ENCODE measurements at places on chromosomes 11 and 22.

GRCh38 chr11:125251214-125251545 lies 86.6 kb downstream of the PKNOX2 start:
- DNase-seq, result no peak

GRCh38 chr11:120188371-120188770 lies 22.5 kb upstream of the OAF start:
- no peak for DNase-seq

GRCh38 chr22:27669798-27670599 lies 131.6 kb downstream of the MN1 start:
- DNase-seq, result no peak

- DNase-seq, result no peak
Measured at GRCh38 chr11:30426781-30427180, 103.9 kb downstream of the ARL14EP start.

DNA sequence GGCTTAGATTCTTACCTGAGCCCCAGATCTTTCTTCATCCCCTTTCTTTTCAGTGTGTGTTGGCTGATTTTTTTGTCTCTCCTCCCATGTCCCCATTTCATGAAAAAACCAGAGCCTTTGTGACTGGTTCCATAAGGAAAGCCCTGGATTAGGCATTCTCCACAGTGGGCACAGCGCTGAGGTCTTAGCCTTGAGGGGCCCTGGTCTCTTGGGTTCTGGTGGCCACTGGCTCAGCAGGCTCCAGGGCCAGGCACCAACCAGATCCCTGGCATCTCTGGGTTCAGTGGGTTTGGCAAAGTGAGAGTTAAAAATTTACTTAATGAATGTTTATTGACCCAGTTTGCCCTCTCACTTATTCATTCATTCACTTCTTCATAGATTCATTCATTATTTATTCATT lies 49.5 kb upstream of the ACCSL start:
- no peak for DNase-seq

DNA sequence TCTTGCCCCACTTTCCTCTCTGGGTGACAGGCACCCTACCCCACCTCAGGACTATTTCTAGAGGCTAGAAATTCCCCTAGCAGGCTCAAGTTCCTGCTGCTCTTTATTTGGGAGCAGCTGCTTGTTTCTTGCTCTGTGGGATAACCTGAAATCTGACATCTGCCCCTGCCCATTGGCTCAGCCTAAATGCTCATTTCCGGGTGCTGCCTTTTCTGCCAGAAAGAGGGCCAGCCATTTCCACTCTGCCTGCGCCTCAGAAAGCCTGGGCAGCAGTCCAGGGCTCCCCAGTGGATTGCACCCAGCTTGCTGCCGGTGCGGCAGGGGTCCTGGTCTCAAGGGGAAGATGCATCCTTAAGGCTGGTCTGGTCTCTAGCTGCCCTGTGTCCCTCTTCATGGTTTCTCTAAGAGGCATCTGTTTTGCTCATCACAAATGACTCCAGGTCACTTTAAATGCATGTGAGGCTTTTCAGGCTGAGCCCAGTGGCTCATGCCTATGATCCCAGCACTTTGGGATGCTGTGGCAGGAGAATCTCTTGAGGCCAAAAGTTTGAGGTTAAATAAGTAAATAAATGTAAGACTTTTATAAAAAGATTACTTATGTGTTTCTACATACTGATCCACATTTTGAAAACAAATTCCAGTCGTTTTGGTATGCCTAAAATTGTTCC lies 10.3 kb upstream of the PNPLA5 start:
- DNase-seq, result no peak

GRCh38 chr11:62778441-62778840 lies 7.2 kb downstream of the TAF6L start:
- DNase-seq, result no peak

GRCh38 chr11:34654483-34655334 lies 33.8 kb downstream of the EHF start:
- no peak for DNase-seq

GRCh38 chr11:134742956-134743819 lies 331.1 kb upstream of the B3GAT1 start:
- DNase-seq, result no peak

DNA sequence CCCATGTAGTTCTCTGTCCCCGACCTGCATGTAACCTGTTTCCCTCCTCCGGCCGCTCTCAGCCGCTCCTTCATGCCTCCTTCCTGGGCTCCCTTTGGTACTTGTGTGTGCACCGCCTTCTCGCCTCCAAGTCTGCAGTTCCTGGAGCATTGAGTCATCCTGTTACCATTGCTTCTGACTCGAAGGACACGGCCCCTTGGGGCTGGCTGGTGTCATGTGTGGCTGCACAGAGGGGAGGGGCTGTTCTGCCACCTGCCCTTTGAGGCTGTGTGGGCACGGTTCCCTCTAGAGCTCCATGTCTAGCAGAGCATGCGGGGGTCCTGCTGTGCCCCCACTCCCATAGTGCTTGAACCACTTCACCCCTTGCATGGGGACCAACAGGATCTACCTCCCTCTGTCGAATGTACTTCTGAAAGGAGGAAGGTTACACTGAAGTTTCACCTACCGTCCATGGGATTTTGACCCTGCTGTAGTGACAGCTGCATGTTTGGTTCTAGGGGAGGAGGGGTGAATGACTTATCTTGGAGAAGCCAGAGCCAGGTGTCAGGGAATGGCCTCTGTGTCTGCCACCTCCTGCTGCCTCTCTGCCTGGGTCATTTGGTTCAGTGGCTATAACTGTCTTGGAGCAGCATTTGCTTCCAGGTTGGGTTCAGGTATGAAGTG lies 39.6 kb downstream of the BCR start:
- peak; percentile 54 for DNase-seq

- DNase-seq, result no peak
Measured at GRCh38 chr22:49024775-49025440, 802.8 kb downstream of the BRD1 start.

- no peak for DNase-seq
Measured at GRCh38 chr11:36361472-36361871, 65.4 kb downstream of the PRR5L start.

GRCh38 chr11:106875013-106875412 lies 143.3 kb downstream of the GUCY1A2 start:
- DNase-seq, result no peak

- no peak for DNase-seq
Measured at GRCh38 chr11:23944923-23945322, 551.9 kb upstream of the LUZP2 start.

GRCh38 chr11:66112041-66112491 lies 42.0 kb downstream of the PACS1 start:
- DNase-seq, result no peak

- no peak for DNase-seq
Measured at GRCh38 chr11:72036687-72037086, 38.0 kb downstream of the IL18BP start.

DNA sequence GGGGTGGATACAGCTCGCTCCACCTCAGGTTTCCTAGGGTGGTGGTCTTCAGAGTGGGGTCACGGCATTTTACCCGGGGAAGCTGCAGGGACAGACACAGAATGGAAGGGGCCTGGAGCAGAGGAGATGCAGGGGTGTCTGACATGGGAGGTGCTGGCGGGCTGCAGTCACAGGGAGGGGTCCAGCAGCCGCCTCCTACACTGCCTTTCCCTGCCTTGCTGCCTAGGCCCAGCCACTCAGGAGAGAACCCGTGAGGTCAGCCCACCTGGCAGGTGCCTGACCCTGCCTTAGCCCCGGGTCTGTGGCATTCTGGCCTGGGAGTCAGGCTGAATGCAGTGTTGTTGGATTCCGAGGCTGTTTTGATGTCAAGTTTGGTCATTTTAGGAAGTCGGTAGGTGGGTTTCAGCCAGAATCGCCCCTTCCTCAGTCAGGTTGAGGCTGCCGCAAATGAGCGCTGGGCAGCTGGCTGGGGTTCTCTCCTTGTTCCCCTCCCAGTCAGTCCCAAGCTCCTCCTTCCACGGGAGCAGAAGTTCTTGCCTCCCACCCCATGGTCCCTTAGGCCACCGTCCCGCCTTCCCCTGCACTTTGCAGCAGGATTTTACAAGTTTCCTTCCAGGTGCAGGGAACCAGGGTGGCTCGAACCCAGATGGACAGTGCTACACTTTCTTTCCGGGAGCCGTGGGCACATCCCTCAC lies 294.5 kb downstream of the TBC1D22A start:
- DNase-seq, result no peak

DNA sequence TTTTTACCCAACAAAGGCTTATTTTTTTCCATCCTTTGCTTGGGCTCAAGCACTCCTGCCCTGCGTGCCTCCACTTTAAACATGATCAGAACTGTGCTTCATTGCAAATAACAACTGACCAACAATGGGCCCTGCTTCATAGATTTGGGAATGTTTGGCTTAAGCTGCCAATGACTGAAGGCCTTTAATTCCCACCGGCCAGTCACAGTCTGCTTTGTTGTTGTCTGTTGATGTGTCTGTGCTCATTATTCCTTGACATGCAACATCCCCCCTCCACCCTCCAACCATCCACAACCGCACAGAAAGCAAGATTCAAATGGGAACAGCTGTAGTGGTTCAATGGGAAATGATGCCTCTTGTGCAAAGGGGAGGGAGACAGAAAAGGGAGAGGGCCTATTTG lies 23.0 kb downstream of the PAX6 start:
- no peak for DNase-seq

- no peak for DNase-seq
Measured at GRCh38 chr22:45059296-45059695, 49.5 kb upstream of the PHF21B start.

- no peak for DNase-seq
Measured at GRCh38 chr11:69186316-69187260, 30.9 kb downstream of the SMIM38 start.

- DNase-seq, result no peak
Measured at GRCh38 chr11:117044287-117045035, 53.8 kb downstream of the SIK3 start.

DNA sequence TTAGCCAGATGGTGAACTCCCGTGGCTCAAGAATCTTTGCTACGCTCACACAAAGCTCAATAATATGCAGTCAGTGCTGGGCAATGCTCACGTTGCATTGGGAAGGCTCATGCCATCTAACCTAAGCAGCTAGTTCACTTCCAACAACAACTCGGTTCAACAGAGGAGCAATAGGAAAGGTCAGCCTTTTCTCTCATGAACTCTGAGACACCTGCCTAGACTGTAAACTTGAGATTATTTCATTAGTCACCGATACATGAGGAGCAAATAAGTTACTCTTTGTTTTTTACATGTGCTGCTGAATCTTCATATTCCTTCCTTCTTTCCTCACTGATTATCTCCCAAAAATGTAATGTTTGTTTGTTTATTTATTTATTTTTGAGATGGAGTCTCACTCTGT lies 9.0 kb downstream of the SLC5A4 start:
- DNase-seq, result no peak

GRCh38 chr11:6992026-6992425 lies 28.1 kb downstream of the ZNF214 start:
- no peak for DNase-seq

DNA sequence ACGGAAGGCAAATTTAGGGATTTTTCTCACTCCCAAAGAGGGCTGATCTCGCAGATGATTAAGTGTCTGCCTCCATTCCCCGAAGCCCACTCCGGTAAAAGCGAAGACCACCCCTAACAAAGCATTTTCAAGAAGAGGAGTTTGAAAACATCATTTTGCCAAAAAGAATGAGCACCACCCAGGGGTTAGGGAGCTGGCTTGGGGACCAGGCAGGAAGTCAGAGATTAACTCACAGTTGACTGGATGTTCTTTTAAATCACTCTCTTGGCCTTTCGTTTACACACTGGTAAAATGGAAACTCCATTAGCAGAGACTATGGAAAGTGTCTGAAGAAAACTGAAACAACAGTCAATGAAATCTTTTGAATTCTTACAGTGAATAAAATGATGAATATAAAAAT lies 7.9 kb upstream of the TRIM44 start:
- DNase-seq, result no peak

DNA sequence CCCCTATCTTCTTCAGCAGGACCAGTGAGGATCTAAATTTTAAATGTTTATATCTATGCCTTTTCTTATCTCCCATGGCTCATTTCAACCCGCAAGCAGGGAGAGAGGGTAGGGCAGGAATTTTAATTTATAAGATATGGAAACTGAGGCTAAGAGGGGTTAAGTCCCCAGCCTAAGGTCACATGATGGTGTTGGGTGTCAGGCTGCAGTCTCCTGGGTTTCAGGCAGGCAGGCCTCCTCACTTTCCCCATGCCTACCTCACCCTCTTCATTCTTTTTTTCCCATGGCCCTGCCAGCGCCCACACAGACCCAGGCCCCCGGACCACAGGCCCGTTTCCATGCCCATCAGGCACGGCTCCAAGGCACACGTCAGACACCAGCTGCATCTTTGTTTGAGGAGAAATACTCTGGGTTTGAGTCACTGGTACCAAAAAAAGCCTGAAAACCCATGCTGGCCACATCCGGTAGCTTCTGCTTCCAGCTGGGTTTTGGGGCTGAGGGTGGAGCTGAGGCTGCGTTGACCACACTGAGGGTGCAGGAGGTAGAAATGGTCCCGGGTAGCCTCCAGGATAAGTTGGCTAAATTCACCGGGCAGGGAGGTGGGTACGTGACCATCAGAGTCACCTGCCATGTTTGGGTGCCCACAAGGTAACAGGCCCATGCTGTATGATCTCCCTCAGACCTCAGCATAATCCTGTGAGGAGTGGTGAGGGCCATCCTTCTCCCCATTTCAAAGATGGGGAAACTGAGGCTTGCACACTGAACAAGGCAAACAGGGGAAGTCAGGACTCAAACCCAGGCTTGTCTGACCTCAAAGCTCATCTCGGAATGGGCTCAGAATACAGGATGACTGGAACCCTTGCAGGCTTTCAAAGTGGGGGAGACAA lies 7.5 kb downstream of the CRYBB1 start:
- peak; percentile 9 for DNase-seq

Measured in stimulated activated CD4-positive, alpha-beta T cell treated with anti-CD3 and anti-CD28 coated beads, Interleukin-4, amount 100 ng/mL, for 1 hour (primary cell).